CD4-positive, alpha-beta T cell treated with Interleukin-12 subunit alpha and Interleukin-12 subunit beta, for 1 hour (primary cell): ENCODE measurements at places on chromosomes 11 and 22.

DNA sequence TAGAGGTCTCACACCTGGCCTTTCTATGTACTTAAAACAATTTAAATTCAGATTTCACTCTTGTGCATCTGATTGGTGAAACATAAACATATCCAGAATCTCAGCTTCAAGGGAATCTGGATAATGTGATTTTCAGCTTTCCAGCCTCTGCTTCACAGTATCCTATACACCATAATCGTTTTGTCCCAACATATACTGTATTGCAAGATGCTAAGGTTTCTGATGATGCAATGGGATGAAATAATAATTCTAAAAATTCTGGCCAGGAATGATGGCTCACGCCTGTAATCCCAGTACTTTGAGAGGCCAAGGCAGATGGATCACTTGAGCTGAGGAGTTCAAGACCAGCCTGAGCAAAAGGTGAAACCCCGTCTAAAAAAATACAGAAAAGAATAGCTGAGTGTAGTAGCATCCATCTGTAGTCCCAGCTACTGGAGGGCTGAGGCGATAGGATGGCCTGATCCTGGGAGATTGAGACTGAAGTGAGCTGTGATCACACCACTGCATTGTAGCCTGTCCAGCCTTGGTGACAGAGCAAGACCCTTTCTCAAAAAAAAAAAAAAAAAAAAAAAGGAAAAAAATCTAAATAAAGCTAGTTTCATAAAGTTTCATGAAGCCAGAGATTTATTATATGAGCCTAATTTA is 41.0 kb upstream of the CTSC start:
- DNase-seq = no peak

- DNase-seq = no peak
Observed at GRCh38 chr11:57980201-57980600, 43.5 kb upstream of the OR9Q1 start.

GRCh38 chr11:100703801-100704575 is 16.9 kb downstream of the ARHGAP42 start:
- no peak for DNase-seq

GRCh38 chr11:125370561-125371389 is 125.3 kb downstream of the FEZ1 start:
- DNase-seq = no peak

DNA sequence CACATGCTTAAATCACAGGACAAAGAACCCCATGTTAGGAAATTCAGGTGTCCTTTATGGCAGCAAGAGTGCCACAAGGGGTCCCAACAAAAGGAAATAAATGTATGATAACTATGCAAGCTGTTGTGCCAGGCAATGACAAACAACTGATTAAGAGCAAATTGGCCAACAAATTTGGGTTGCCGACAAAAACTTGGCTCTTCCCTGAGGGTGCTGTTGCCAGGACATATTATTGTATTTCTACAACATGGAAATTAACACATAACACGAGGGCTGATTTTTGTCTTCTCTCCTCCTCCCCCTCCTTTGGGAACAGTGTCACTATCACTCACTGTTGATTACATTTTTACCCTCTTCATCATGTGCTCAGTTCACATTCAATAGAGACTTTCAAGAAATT is 56.0 kb downstream of the LRRC4C start:
- no peak for DNase-seq

DNA sequence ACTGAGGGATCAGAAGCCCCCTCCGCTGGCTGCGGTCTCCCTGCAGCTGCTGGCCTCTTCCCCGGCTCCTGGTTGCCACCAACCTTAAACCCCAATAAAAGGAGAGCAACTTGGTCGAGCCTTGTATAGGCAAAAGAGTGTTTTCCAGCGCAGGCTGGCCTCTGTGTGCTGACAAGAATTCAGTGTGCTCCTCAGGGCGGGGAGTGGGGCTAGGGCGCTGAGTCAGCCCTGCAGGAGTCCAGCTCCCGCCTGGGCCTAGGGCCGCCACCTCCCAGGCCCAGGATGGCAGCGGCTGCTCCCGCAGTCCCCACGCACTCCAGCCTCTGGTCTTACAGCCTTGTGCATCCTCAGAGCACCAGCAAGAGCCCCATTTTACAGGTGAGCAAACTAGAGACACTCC is at the start of gene SHISAL1:
Gene SHISAL1 (minus strand): TSS at position 186 of the 400 bp plus-strand sequence. CDS start 12,006 bp downstream, outside the sequence.
- no peak for DNase-seq

- DNase-seq = peak; percentile 62
Observed at GRCh38 chr22:37314315-37315074, 32.2 kb downstream of the CYTH4 start.

GRCh38 chr11:46678741-46679130 is 21.7 kb downstream of the ARHGAP1 start:
- no peak for DNase-seq

DNA sequence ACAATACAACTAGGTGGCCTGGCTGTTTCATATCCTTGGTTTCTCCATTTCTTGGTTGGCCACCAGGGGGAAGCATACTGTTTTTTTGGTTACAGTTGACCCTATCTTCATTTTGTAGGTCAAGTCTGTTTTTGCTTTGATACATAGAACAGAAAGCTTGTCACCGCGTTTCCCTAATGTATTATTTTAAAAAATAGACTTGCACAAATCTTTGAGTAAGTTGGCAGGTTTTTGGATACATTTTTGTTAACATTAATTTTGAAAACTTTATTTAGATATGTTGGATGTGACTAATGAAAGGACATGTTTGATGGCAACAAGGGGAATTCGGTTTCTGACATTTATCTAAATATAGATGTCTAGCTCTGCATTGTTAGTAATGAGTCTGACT is 3.0 kb downstream of the NCR3LG1 start:
- DNase-seq = peak; percentile 79

DNA sequence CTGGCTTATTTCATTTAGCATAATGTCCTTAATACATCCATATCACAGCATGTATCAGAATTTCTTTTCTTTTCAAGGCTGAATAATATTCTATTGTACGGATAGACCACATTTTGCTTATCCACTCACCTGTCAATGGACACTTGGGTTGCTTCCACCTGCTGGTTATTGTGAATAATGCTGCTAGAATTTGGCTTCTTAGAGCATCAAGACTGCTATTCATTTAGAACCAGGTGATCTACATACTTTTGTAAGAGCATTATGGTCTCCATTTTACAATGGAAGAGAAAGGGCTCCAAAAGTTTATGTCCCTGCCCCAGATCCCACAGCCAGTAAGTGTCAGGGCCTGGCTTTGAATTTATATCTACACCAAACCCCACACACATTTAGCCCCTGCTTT is 100.7 kb upstream of the CD82 start:
- DNase-seq = no peak

DNA sequence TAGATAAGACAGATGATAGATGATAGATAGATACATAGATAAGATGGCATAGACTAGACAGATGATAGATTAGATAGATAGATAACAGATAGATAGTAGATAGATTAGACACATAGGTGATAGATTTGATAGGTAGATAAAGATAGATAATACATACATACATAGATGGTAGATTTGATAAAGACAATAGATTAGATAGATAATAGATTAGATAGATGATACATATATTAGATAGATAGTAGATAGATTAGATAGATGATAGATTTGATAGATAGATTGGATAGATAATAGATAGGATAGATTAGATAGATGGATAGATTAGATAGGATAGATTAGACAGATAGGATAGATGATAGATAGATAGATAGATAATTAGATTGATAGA is 327.6 kb downstream of the BRD1 start:
- DNase-seq = no peak

DNA sequence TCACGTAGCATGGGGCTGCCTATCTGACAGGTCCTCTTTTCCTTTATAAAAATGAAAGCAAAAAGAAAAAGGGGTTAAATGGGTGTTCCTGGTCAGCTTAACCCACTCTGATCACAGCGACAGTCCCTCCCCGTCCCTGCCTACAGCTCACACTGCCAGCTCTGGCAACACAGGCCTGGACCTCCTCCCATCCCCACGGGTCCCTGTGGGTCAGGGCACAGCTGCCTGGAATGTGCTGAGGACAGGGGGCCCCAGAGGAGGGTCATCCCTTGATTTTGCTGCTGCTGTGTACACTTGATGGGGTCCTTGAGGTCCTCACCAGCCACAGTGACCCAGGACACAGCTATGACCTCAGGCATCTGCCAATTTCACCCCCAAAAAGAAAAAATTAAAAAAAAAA is 29.6 kb upstream of the CYP2D6 start:
- no peak for DNase-seq

GRCh38 chr11:67118801-67119584 is at the start of gene KDM2A:
KDM2A (plus strand) TSS chr11:67119263; CDS start chr11:67121317, 2,054 bp downstream.
- peak; percentile 99 for DNase-seq

DNA sequence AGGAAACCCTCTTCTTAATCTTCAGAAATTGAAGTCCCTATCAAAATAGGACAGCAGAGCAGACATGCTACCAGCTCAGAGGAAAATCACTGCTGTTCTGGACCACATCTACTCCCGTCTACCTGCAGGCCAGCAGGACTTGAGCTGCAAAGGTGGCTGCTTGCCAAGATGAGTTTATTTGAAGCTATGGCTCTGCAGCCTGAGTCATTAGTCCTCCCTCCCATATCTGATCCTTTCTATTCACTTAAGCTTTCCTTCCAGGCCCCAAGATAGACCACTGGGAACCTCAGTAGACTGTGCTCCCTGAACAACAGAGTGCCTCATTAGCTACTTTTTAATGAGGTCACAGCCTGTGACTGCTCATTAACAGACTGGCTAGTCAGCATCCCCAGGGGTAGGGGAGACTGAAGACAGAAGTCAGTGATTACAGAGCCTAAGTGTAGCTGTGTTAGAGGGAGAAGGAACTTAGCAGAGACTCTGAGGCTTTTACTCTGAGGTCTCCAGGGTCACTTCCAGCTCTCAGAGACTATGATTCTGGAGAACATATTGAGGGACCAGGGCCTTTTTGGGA is 6.8 kb upstream of the OR10A2 start:
- DNase-seq = no peak

DNA sequence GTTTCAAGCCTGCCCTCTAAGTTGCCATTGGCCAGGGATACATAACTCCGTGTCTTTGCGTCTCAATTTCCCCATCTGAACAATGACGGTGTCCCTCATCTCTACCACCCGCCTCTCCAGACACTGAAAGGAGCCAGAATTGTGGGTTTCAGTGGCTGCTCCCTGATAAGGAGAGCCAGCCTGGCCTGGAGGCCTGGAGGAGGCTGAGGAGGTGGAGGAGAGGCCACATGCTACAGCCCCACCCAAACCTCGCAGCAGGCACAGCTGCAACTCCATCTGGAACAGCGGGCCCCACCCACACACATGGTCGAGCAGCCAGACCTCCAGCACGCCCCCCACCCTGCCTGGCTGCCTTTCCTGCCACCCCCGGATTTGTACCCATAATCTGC is 34.4 kb upstream of the CD82 start:
- DNase-seq = no peak

DNA sequence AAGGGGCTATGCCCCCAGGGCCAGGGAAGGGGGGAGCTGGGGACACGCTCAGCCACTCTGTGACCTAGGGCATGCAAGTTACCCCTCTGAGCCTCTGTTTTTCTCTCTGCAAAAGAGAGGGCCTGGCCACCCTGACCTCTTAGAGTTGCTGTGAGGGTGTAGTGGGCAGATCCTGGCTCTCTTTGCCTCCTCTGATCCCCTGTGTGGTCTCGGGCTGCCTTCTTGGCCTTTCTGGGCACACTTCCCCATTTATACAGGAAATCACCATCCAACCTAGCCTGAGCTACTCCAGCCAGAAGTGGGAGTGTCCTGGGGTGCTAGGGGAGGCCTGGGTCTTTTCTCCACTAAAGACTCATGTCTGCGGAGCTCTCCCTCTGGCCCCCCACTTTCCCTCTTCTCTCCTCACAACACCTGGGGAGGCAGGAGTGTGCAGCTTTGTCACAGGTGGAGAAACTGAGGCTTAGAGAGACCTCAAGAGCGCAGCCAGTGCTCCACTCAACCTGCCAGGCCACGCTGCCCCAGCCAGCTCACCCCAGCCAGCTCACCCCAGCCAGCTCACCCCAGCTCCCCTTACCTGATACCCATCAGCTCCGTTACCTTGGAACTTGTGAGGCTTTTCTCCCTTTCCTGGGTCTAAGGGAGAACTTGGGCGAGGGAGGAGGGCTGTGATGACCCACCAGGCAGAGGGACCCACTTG is 1.4 kb downstream of the AIFM3 start:
- no peak for DNase-seq

- DNase-seq = no peak
Observed at GRCh38 chr11:73404506-73405145, 28.4 kb downstream of the RELT start.

DNA sequence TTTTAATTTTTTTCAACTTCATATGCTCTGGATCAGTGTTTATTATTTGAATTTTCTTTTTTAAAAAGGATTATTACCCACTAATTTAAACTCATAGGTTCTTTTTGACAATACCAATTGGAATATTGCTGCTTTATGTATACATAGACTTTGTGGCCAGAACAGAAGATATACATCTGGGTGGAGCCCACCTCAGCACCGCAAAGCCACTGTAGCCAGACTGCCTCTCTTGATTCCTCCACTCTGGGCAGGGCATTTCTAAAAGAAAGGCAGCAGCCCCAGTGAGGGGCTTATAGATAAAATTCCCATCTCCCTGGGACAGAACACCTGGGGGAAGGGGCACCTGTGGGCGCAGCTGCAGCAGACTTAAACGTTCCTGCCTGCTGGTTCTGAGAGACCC is 10.6 kb upstream of the C11orf58 start:
- DNase-seq = no peak

- DNase-seq = no peak
Observed at GRCh38 chr22:20656902-20657836, 116.7 kb upstream of the SERPIND1 start.

- no peak for DNase-seq
Observed at GRCh38 chr22:29710922-29711593, 8.7 kb upstream of the CABP7 start.

DNA sequence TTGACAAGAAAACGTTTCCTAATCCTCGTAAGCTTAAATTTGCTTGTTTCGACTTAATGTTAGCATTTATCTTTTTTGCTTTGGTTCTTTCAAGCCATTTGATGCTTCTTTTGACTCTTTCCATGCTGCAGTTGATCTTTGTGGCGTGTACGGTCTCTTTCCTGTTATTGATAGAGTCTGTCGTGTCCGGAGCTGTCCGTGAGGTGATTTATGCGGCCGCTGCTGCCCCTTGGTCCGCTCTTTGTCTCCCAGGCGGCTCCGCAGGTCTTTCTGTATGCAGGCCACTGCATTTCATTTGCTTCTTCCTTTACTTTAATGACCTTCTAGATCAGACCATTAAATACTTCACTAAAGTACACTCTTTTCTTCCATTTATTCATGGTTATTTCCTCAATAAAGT is 50.3 kb downstream of the TBC1D22A start:
- DNase-seq = no peak

DNA sequence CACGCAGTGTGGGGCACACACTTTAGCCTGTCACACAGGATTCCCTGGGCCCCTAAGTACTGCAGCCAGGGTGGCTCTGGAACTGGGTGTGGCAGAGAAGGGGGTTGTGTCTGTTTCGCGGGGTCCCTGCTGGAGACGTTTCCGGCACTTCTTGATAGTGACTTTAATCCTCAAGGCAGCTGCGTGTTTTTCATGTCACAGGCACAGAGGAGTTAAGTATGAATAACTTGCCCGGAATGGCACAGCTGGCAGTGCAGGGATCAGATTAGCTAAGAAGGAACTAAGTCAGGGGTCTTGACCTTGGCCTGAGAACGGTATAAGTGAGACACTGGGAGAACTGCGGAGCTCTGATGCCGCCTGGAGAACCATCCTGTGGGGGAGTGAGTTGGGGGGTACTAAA is 7.5 kb upstream of the KRTAP5-7 start:
- no peak for DNase-seq
